ENCODE measurements at places on chromosomes 7 and 10.

GRCh38 chr10:6200734-6201515, 1.8 kb upstream of the PFKFB3 start:
- DNase-seq = peak; percentile 34

GRCh38 chr10:4094751-4095150, 309.7 kb upstream of the KLF6 start:
- no peak for DNase-seq

DNA sequence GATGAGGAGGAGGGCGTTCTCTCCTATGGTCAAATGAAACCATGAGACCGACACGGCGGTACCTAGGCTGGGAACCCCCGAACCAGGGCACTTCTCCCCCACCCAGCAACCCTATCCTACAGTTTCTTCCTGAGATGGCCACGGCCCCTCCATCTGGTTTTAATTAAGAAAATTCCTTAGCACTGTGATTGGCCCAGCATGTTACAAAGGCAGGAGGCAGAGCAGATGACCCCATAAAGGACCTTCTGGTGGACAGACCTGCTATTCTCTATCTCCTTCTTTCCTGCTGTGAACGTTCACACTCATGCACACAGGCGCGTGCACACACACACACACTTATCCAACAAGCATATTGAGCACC, 129.4 kb downstream of the RGS10 start:
- no peak for DNase-seq

- no peak for DNase-seq
Measured at GRCh38 chr7:36441344-36442022, 51.8 kb downstream of the ANLN start.

DNA sequence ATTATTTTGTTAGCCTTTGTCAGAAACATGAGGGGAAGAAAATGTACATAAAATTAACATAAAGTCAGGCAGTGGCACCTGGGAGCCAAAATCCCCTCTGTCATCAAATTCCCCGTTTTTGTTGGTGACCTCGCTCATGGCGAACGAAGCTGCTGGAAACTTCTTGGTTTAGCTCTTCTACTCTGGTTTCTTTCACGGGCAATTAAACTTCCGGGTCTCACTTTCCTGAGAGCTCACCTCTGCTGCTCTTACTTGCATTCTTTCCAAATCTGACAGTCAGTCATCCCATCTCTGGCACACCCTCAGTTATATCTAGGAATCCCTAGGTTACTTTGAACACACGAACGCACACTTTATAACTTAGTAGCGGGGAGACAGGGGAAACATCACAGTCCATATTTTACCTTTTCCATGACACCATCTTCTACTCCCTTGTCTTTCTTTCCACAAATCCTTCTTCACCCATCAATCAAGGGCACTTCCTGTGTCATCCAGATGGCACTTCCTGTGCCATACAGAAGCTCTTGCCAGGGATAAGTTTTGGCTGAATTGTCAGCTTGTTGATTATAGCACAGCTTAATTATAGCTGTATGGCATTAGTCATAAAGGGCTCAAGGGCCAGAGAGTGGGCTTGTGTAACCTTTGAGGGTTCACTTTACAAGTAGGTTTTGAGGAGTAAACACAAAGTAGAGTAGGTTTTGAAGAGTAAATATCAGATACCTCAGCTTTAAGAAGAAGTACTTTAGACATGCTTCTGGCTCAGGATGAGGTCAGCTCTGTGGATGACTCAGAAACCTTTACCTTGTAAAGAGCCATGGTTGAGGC, 105.1 kb downstream of the GATA3 start:
- no peak for DNase-seq

DNA sequence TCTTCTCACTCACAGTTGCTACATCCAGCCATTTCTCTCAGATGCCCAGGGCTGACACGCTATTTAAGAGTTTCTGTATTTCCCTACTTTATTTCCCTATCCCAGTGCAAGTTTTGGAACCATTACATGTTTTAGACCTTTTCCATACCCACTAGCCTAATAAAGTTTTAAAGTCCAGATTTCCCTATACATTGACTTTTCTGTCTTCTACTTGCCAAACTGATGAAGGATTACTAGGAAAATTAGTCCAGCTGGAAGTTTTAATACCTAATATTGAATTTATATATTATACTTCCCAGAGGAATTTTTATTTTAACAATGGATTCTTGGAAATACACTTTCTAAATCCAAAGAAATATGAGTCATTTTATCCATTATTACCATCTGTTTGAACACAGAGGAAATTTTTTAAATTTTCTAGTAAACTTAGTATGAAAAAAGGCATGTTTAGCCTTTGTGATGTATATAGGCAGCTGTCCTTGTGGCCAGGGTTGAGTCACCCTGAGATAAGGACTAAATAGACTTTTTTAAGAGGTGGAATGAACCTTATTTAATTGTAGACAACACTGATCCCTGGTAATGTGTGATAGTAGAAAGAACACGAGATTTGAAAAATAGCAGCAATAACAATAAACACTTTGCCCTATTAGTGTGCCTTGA, 205.0 kb downstream of the TFEC start:
- no peak for DNase-seq

DNA sequence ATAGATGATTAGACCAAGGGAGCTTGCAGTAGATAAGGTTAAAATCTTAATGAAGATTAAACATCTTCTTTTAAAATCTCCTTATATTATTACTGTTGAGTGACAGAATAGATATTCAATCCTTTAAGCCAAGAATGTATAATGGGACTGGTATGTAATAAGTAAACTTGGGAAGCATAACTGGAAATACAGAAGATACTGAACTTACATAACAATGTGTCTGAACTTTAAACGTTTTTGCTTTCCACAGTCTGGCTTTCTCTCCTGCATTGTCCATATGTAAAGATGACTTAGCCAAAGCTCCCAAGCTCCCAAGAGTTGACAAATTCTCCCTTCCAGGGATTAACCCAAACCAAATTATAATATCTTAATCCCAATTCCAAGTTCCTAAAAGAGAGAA, 129.8 kb downstream of the KCND2 start:
- DNase-seq = no peak

DNA sequence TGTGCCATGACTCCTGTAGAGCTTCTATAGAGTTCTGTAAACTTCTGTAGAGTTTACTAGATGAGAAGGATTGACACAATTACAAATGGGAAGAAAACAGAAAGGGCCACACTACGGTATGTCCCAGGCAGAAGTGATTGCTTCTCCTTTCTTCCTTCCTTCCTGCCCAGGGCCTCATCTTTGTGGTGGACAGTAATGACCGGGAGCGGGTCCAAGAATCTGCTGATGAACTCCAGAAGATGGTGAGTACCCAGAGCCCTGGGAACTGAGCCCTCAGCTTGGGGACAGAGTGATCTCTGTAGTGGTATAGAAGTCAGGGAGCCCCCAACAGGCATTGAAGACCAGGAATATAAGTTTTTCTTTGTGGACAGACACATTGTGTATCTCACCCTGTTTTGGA, 1.7 kb downstream of the ARF5 start:
- no peak for DNase-seq

- DNase-seq = no peak
Measured at GRCh38 chr10:84783386-84783785, 455.0 kb downstream of the CCSER2 start.

DNA sequence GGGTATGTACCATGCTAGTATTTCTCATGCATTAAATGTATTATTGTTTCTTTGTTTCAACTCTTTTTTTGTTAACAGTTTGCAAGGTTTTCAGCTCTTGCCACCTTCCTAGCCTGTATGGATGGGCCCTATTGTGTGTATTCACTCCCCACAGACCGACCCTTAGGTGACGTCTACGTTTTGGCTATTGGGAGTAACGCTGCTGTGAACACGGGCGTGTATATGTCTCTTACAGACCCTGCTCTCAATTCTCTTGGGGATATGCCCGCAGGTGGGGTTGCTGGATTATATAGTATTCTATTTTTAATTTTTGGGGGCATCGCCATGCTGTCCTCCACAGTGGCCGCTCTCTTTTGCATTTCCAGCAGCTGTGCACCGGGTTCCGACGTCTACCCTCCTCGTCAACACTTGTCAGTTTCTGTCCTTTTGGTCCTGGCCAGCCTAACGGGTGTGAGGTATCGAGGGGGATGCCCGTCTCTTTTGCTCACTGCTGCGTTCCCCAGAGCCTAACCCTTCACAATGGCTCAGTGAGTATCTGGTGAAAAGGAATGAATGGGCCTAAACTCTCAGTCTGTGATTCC, 64.1 kb upstream of the GNA12 start:
- no peak for DNase-seq

DNA sequence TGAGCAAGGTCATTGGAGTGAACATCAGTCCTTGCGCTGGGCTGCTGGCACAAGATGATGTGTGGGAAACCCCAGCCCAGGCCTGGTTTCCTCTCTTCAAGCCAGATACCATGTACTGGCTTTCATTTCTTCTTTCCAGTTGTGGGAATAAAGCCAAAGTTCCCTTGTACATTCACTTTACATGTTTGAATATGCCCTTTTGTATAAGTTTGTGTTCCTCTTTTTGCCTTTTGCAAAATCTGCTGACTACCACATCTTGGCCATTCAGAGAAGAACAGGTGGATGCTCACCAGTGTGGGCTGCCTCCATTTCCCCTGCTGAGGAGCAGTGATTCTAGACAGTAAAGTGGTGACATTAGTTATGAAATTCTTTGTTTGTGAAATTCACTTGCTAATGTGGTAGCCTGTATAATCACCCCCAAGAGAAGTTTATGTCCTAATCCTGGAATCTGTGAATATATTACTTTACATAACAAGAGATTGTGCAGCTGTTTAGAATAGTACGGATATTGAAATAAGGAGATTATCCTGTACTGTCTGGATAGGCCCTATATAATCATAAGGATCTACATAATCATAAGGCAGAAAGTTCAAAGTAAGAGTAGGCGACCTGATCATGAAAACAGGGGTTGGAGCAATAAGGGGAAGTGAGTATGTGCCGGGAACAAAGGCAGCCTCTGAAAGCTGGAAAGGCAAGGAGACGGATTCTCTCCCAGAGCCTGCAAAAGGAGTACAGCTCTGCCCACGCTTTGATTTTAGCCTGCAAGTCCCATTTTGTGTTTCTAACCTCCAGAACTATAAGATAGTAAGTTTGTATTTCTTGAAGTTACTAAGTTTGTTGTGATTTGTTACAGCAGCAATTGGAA, 18.8 kb upstream of the AOAH start:
- DNase-seq = peak; percentile 56

GRCh38 chr10:16519250-16519907, 2.3 kb downstream of the C1QL3 start:
- DNase-seq = no peak

DNA sequence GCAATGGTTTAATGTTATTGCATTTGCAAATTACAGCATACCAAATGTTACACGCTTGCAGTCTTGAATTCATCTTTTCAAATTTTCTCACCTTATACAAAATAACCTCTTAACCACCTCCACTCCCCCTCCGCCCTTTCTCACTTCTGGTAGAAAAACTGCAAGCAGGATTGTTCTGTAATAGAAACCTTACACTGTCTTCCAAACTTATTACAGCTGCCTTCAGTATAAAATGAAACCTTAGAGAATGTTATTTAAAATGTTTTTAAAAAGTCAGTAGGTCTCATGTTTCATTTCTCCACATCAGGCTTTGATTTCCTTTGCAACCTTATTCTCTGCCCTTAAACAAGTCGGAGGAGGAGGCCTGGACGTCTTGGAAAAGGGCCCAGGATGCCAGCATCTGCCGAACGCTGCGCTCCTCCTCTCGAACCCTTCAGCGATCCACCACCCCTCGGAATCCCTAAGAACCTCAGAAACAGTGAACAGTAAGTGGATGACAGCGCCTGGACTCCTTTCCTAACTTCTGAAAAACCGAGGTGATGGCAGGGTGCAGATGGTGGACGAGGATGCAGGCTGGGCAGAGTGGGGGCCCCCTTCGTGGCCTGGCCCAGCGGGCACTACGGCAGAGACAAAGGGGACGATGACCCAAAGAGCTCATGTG, 74.0 kb downstream of the FGFR2 start:
- no peak for DNase-seq

DNA sequence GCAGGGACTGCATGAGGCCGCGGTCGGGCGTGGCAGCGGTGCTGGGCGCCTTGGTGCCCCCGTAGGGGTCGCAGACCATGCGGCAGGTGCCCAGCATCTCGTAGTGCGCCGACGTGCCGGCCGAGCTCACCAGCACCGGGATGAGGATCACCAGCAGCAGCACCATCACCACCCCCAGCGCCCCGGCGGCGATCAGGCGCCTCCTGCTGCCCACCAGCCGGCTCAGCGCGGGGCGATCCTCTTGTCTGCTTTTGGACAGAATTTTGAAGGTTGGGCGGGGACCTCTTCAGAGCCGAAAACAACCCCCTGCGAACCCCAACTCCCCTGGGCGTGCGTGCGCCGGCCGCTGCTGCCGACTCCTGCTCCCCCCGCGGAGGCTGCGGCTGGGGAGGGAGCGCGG, 779 bp downstream of the C1QL3 start:
- peak; percentile 16 for DNase-seq

GRCh38 chr10:88755753-88756152, 4.1 kb upstream of the LIPN start:
- no peak for DNase-seq

DNA sequence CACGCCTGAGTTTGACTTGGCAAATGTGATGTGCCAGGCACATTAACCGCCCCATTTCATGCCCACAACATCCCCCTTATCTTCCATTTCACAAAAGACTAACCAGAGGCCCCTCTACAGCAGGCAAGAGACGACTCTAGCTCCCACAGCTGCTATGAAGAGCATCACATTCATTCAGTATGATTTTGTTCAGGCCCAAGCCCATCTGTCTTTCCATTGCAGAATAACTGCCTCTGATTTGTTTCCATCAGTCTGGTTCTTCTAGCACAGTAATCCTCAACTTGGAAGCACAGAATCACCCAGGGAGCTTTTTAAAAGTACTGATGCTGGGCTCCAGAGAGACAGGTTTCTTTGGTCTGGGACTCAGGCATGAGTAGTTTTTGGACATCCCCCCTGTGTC, 169.7 kb downstream of the NEURL1 start:
- DNase-seq = no peak

GRCh38 chr7:120207037-120207436, 65.9 kb upstream of the KCND2 start:
- DNase-seq = no peak

- no peak for DNase-seq
Measured at GRCh38 chr7:24884401-24884800, 95.6 kb downstream of the OSBPL3 start.

- no peak for DNase-seq
Measured at GRCh38 chr7:2157473-2158279, 75.1 kb downstream of the MAD1L1 start.

GRCh38 chr7:139367438-139368155, 7.9 kb downstream of the LUC7L2 start:
- no peak for DNase-seq

- no peak for DNase-seq
Measured at GRCh38 chr7:153503093-153503492, 549.1 kb upstream of the DPP6 start.

DNA sequence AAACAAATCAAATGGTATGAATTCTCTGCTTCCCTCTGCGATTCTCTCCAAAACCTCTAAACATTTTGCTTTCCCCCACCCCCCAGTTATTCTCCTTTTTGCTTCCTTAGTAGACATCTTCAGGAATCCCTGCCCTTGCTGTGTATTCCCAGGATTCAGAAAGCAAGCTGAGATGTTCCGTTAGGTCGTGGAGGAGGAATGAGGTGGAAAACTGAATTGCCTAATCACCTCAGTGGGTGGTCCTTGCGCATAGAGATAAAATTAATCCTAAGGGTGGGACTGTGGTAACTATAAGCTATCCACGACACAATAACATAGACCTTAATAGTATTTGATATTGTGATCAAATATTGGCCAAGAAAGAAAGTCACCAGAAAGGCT, 49.1 kb upstream of the SEMA3C start:
- no peak for DNase-seq

All from CD4-positive, alpha-beta T cell treated with Interleukin-4 for 1 hour (primary cell).